ENCODE measurements at places on chromosomes 12 and 14. TPM values are rescaled to one million over a fixed set of nuclear protein-coding genes. Genes with fewer than 3 reads are reported as not detected.

The ABCD2 gene
- 0.67 TPM for polyA plus RNA-seq

The ITGB7 gene
- 9.5 TPM for polyA plus RNA-seq

The RHOJ gene
- polyA plus RNA-seq = 20.7 TPM

The TAMALIN gene
- polyA plus RNA-seq = 9.6 TPM

The KIF5A gene
- 12.3 TPM for polyA plus RNA-seq

The REP15 gene
- polyA plus RNA-seq = 30.4 TPM

The CLEC4C gene
- polyA plus RNA-seq = 0.07 TPM

The KCNH3 gene
- polyA plus RNA-seq = 2.2 TPM

The VASH1 gene
- 16.4 TPM for polyA plus RNA-seq

The RASSF3 gene
- 27.8 TPM for polyA plus RNA-seq

The AHNAK2 gene
- 3.3 TPM for polyA plus RNA-seq

The NXPH4 gene
- 0.91 TPM for polyA plus RNA-seq
